ENCODE measurements at places on chromosomes 7 and 10.

GRCh38 chr10:26507441-26507840, 69.3 kb downstream of the APBB1IP start:
- DNase-seq = no peak

GRCh38 chr10:116221053-116221452, 52.0 kb downstream of the GFRA1 start:
- no peak for DNase-seq

GRCh38 chr7:103644319-103644718, 198.3 kb upstream of the SLC26A5 start:
- DNase-seq = no peak

GRCh38 chr10:74602576-74602975, 223.8 kb upstream of the KAT6B start:
- DNase-seq = no peak

GRCh38 chr7:1068619-1069018, 19.3 kb upstream of the GPER1 start:
- DNase-seq = no peak
